ENCODE measurements at places on chromosomes 13 and 19.

DNA sequence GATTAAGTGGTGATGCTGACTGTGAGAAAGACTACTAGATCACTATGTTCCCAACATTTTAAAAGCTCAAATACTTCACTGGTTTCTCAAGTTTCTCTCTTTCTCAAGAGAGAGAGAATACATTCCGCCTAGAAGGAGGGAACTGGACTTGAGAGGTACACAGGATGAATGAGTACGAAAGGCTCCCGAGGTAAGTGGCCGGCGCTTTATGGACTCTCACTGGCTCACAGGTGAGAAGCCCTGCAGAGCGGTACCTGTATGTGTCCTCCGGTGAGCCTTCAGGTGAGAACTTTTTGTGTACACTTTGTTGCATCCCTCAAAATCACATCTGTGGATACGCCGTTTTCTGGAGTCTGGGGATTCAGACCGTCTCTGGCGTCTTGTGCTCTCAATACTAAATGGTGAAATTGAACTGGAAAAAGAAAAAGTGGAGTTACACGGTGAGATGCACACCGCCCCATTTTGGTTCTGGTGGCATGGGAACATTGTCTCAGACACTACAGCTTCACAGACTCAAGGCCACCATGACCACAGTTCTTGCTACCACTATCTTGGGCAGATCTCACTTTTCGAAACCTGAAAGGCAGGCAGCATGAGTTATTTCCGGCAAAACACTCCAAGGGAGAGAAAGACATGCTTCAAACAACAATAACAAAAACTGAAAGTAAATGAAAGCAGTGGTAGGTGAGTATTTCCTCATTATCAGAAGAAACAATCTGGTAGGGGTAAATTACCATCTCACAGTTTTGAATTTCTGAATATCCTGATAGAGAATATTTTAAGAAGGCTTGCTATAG is 418.9 kb downstream of the KLF12 start:
- DNase-seq = no peak

DNA sequence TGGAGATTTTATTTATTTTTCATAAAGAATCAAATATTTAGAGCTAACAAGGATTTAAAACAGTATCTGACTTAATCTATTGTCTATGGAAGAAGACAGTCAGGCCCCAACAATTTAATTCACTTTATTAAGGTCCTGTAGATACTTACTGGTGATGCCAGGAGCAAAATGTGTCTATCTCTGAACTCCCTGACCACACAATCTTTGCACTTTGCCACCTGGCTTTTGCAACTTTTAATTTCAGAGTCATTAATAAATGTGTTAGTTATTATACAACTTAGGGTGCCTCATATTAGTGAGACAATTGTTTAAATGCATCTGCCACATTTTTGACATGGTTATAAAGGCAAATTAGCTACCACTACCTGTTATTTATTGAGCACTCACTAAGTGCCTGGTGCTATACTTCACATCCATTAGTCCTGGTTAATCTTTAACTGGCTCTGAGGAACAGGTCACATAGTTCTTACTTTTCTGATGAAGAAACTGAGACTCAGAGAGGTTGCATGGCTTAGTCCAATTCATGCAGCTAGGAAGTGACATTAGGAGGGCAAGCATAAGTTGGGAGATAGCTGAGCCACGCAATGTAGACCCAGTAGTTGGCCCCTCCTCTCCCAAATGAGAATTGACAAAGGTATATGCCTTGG is 297.9 kb downstream of the DCT start:
- DNase-seq = no peak

- no peak for DNase-seq
These were observed 5.2 kb upstream of the BCAM start for GRCh38 chr19:44803442-44804428.

GRCh38 chr13:46782691-46783090 is 14.3 kb downstream of the ESD start:
- no peak for DNase-seq

GRCh38 chr13:41590122-41590521 is 132.8 kb downstream of the RGCC start:
- no peak for DNase-seq
